NCI-H1105 (cell line): ENCODE measurements at places on chromosomes 2 and 18.

GRCh38 chr2:230910546-230911177 is 14.4 kb downstream of the GPR55 start:
- DNase-seq: no peak

DNA sequence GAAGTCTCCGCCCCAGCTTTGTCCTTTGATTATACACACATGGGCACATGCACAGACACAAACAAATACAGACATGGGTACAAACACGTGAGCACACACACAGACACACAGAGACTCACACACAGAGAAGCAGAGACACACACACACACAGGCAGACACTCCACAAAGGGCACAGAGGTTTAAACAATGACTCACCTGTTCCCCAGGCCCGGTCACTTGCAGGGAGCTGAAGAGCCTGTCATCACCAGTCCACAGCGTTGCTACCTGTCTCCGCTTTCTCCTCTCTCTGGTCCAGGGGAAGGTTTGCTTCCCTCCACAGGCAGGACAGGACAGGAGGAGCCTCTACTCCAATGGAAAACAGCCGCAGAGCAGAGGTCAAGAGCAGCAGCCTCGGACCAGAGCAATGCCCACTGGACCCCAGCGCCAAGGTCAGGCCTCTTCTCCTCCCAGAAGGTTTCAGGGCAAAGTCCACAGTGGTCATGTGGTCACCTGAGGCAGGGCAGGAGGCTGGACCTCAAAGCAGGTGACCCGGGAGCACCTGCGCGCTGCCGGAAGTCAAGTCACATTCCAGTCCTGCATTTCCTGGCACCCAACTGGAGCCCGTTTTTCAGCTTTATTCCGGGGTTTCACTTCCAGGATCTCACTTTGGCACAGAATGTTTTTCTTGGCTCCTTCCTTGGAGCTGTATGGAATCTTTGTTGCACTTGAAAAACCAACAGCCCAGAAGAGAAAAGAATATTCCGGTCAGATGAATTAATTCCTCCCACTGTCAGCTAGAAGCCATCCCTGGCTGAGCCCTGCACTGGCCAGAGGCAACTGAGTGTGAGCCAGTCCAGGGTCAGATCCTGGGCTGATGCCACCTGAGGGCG is at the start of gene RAB17:
TSS of gene RAB17 (minus strand) at position 463 of the 869 bp plus-strand sequence. CDS start 4,580 bp downstream, outside the sequence.
- peak; percentile 45 for DNase-seq

DNA sequence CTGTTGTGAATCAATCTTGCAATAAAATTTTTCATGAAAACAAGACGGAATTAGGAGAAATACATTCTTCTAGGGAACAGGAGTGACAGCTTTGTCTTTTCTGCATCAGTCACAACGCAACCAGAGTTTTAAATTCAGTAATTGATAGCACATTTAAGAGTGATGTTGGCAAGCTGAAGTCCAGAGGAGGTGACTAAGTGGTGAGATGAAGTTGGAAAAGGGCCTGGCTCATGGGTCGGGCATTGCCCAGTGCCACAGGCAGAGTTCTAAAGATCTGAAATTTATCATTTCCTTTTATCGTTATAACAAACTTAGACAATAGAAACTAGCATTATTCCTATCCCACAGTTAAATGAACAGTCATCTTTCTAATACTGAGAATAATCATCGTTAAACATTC is 764.6 kb upstream of the ZEB2 start:
- DNase-seq: no peak

- DNase-seq: peak; percentile 45
Observed at GRCh38 chr2:181810823-181811695, 80.5 kb upstream of the ITPRID2 start.

GRCh38 chr2:213316001-213316735 is 31.9 kb downstream of the SPAG16 start:
- DNase-seq: no peak

GRCh38 chr2:186962085-186962747 is 113.2 kb upstream of the ZSWIM2 start:
- no peak for DNase-seq

DNA sequence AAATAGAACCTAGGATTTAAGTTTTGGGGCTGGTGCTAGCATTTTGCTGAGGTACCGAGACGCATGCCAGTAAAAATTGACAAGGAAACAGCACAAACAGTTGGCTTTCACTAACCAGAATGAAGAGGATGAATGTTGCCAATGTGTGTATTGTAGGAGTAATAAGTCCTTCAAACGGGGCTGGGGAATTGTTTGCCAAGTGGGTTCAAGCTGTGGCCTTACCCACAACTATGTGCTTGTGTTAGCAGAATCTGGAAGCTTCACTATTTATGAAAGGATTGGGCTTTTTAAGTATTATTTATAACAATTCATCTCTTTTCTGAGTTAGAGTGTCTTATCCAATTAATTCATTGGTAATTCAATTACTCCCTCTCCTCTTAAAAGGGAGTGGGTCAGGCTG is 15.0 kb upstream of the KIF5C start:
- DNase-seq: no peak

DNA sequence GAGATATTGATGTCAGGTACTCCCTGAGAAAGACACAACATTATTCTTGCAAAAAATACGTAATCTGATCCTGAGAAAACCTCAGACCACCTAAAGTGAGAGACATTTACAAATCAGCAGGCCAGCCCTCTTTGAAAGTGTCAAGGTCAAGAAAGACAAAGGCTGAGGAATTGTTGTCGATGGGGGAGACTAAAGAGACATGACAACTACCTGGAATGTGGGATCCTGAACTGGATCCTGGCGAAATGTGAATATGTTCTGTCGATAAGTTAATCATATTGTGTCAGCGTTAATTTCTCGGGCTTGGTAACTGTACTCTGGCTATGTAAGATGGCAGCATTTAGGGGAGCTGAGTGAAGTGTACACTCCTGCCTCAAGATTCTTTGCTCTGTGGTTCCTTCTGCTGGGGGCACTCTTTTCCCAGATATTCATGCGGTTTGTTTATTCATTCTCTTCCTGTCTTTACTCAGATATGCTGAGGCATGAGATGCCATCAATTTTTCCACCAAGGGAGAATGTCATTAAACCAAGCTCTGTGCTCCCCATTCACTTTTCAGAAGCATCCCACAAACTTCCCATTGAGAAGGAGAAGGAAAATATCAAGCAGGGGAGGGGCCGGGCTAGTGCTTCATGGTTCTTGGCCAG is 154.9 kb downstream of the CAPN13 start:
- DNase-seq: no peak

- DNase-seq: no peak
Observed at GRCh38 chr2:134405611-134406081, 151.8 kb downstream of the MGAT5 start.

GRCh38 chr2:191446910-191447309 is 201.7 kb downstream of the MYO1B start:
- no peak for DNase-seq

- DNase-seq: no peak
Observed at GRCh38 chr2:59974051-59974766, 579.2 kb downstream of the BCL11A start.

DNA sequence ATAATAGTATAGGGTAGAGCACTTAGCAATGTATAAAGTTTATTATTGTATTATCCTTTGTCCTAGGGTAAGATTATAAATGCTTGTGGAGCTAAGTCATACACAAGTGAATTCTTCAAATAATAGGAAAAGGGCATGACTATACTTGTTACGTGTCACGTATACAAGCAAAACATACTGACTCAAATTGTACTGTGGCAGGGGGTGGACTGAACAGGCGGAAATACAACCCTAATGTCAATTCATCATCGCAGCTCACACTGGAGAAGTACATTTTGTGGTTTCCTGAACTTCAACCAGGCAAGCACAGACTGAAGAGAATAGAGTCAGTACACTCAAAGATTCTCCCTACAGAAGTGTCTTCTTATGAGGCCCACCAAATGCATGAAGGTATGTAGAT is 201.0 kb downstream of the MBD2 start:
- DNase-seq: no peak
